Cortex of kidney (tissue), 1 donor: ENCODE measurements at places on chromosomes 13 and 19.

DNA sequence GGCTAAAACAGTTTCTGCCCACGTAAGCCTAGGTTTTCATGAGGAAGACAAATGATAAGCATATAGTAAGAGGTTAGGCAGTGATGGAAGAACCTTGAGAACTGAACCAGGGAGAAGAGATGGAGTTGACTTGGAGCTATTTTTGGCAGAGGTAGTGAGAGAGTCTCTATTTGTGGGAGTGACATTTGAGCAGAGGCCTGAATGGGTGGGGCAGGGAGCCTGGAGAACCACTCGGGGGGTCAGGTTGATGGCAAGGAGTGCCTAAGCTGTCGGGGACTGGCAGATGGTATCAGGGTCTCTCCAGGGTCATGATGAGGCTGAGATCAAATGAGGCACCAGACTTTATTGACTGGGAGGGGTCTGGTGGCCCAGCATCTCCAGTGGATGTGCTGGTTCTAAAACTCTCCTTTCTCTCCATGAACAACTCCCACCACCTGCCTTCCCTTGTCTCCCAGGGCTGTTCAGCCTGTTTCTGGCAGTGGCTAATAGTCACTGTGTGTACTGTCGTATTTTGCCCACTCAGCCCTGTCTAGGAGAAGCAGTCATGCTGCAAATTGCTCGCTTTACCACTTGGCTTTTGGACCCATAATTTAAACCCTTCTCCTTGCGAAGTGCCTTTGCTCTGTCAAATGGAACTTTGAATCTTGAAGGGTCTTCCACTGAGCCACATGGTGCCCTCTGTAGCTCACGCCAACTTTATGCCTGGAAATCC lies 3.6 kb downstream of the MAU2 start:
- no peak for DNase-seq

DNA sequence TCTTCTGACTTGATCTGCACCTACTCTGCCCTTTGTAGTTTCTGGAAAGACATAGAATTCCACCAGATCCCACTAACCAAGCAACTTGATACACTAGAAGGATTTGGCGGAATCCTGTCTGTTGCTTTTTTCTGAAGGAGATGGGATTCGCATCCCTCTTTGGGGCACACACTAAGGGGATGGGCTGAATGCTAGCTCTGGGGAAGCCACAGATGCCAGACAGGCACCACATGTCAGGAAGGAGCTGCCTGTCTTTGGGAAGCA lies 52.1 kb downstream of the SERP2 start:
- DNase-seq, result no peak

DNA sequence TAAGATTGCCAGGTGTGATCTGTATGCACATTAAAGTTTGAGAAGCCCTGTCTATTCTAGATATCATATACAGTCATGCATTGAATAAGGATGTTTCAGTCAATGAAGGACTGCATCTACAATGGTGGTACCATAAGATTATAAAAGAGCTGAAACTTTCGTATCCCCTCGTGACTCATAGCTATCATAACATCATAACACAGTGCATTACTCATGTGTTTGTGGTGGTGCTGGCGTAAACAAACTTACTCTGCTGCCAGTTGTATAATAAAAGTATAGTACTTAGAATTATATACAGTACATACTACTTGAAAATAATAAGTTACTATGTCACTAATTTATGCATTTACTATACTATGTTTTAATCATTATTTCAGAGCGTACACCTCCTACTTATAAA lies 489.3 kb downstream of the GPC6 start:
- no peak for DNase-seq

- DNase-seq, result no peak
These were observed 855.1 kb downstream of the SLITRK5 start for GRCh38 chr13:88526186-88526852.

DNA sequence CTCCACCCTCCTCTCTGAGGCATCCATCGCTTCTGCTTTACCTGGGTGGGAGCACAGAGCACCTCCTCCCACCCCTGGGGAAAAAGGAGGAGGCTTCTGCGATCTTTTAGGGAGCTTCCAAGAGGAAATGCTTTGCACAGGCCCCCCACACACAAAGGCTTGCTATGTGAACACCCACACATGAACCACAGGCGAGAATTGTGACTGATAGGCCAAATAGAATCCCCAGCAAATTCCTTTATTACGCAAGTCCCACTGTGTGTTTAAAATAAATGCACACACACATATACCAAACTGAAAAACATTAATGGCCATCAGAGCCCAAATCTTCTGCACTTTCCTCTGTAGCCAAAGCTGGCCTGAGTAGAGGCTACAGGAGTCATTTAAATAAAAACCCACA lies 50.6 kb downstream of the HSPH1 start:
- no peak for DNase-seq

- no peak for DNase-seq
These were observed 1.3 kb downstream of the PGLYRP1 start for GRCh38 chr19:46021531-46022041.

DNA sequence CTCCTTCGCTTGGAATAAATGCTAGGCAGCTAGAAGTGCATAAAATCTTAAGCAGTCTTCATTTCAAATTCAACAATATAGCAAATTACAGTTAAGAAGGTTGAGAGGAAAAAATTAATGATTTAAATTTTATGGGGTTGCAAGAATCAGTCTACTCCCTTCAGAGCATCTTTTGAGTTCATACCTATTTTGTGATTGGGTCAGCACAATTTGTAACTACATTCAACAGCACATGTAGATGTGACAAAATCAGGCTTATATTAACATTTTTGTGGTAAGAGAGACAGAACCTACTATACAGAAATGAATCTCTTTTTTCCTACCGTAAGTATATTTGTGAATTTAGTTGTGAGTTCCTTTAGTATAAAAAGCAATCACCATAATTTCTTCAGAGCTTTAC lies 520.6 kb upstream of the HTR2A start:
- no peak for DNase-seq

GRCh38 chr19:29121684-29122083 lies 91.3 kb downstream of the UQCRFS1 start:
- no peak for DNase-seq

GRCh38 chr13:60312851-60313505 lies 84.0 kb upstream of the TDRD3 start:
- DNase-seq, result no peak

DNA sequence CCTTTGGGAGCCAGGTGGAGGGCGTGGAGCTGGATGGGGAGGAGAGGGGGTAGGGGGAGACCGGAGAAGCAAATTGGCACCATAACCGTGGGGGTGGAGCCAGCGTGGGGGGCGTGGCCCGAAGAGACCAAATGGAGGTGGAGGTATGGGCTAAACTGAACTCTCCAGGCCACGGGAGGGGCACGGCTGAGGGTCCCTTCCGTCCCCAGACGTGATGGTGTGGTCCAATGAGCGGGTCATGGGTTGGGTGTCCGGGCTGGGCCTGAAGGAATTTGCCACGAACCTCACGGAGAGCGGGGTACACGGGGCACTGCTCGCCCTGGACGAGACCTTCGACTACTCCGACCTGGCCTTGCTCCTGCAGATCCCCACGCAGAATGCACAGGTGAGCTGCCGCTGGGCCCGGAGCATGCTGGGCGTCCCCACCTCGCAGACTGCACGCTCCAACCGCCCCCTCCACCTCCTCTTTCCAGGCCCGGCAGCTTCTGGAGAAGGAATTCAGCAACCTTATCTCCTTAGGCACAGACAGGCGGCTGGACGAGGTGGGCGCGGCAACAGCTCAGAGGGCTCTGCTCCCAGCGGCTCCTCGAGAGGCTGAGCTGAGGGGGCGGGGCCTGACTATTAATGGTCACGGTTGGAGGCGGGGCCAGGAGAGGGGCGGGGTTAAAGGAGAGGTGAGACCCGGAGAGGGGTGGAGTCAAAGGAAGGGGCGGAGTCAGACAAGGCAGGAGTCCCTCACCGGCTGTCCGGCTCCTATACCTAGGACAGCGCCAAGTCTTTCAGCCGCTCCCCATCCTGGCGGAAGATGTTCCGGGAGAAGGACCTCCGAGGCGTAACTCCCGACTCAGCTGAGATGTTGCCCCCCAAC lies 6.2 kb downstream of the HRC start:
- no peak for DNase-seq

GRCh38 chr19:12064590-12065538 lies at the start of gene ZNF844:
ZNF844 (plus strand) TSS chr19:12064731; CDS start chr19:12064874, 143 bp downstream.
- peak; percentile 42 for DNase-seq

DNA sequence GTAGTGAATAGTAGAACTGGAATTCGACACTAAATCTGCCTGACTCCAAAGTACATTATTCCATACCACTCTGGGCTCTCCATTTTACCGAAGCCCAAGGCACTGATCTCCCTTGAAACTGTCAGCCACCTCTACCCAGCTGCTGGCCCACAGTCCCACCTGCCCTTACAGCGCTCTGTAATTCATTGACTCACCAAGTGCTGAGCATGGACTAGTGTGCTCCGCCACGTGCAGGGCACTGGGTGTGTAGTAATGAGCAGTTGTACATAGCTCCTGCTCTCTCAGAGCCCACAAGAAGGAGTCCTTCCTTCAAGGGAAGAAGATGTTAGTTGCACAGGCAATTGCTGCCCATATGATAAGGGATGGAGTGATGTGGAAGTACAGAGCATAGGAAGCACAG lies 76.6 kb upstream of the SIAH3 start:
- no peak for DNase-seq

DNA sequence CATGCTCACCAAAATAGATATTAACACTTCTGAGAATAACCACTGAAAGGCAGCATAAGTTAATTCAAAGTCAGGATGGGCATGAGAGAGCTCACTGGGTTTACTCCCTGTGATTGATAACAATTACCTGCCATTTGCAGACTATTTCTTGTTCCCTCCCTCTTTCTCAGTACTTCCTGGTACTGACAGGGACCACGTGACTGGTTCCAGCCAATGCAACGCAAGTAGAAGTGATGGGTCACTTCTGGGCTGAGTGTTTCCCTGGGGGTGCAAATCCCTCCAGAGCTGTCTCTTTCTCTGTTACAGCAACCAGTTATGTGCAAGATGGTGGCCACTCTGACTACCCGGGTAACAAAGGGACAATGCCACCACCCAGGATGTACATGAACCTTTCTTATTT lies 118.8 kb downstream of the EFNB2 start:
- DNase-seq, result no peak

GRCh38 chr19:4338441-4339355 lies at the start of gene STAP2:
STAP2 (minus strand) TSS chr19:4338827; CDS start chr19:4338753, 74 bp downstream.
- no peak for DNase-seq

DNA sequence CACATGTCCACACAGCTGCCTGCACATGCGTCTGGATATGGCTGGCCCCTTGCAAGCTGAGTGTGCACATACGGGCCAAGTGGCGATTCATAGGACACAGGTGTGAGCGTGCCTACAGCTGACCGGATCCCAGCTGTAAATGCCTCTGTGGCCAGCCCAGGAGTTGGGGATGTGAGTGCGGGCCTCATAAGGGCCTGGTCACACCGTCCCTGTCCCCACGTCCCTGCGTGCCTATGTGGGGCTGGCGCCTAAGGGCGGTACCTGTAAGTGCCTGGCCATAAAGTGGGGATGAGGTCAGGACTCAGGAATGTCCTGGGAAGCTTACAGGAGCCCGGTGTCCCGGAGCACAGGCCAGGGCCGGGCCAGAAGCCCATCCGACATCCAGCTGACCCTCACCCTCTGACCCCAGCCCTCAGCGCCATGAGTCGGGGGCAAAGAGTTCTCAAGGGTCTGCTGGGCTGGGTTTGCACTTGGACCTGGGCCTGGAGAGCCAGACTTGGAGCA lies 1.3 kb upstream of the ARHGAP45 start:
- no peak for DNase-seq

DNA sequence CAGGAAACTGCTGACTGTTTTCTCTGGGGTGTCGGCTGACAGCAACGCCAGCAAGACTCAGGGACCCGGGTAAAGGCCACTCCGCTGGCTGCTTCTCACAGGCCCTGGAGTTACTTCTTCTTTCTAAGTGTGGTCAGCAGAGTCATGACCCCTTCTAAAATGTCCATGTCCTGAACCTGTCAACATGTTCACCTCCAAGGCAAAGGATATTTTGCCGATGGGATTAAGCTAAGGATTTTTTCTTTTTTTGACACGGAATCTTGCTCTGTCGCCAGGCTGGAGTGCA lies 7.9 kb downstream of the PEX11G start:
- no peak for DNase-seq

GRCh38 chr19:246551-246950 lies 44.7 kb downstream of the PLPP2 start:
- no peak for DNase-seq
